ENCODE measurements at places on chromosomes 12 and 14.

DNA sequence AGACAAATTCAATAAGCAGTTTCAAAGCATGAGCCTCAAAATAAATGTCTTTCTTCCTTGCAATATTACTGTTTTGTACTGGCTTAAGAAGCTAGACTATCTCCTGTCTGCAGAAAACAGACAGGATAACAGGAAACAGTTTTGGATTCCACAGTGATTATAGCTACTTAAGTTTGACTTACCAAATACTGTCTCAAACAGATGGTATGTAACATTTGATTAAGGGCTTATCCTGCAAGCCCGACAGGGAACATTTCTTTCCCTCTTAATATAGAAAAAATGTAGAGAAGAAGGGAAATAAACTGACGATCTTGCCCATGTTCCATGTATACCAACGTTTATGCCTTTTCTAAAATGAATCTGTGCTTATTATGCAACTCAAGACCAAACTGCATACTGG, 179.9 kb upstream of the EEA1 start:
- DNase-seq = peak; percentile 77

DNA sequence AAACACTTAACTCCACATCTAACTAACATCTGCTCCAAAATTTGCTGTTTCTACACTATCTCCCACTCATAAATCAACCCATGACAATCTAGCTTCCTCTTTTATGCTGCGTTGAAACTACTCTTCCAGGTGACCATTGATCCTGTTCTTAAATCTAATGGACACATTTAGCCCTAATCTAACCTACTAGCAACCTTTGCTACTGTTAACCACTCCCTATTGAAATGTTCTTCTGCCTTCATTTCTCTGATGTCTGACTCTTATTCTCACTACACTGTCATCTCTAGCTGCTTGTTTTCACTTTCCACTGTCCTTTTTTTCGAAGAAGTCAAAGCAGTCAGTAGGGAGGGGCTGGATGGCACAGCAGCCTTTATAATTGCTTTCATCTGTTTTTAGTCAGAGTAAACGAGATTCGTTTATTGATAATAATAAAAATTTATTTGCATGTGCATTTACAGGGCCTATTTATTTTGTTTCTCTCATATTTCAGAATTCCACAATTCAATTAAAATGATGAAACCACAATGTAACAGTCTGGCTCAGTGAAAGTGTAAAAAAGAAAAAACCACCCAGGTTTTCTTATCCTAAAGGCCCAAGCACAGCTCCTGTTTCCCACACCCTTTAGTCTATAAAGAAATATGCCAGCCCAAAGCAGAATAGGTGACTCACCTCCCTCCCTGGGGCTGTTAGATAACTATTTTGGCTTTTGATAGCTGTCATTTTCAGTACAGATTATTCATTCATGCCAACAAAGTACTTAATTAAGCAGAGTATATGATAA, 44.9 kb downstream of the ATP2B1 start:
- peak; percentile 52 for DNase-seq

DNA sequence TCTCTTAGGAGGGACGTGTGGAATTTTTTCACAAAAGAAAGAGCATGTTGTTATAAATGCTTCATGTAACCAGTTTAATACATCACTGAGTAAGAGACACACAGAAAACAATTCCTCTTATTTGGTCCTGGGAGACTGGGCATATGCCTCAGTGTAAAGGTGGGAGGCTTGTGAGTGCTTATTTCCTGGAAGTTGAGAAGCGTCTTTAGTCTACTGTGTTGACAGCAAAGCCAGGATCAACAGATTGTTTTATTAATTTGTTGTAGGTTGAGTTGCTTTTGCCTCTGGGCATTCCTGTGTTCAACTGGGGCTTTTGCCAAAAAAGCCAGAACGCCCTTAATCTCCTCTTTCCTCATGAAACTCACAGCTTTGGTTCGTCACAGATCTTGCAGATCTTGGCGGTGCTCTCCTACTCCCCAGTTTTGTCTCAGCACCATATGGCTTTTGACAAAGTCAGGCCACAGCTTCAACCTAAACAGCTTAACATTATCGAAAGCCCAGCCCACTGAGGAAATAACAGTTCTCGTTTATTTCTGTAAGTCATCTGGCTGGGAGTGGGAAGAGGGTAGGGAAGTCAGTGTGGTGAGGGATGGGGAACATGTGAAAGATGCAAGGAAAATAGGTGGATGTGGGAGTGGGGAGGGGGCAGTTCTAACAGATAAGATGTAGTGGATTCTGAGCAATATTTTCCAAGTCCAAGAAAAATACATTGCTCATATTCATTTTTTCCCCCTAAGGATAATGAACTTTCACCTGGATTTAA, 227.2 kb downstream of the DACT1 start:
- peak; percentile 88 for DNase-seq

DNA sequence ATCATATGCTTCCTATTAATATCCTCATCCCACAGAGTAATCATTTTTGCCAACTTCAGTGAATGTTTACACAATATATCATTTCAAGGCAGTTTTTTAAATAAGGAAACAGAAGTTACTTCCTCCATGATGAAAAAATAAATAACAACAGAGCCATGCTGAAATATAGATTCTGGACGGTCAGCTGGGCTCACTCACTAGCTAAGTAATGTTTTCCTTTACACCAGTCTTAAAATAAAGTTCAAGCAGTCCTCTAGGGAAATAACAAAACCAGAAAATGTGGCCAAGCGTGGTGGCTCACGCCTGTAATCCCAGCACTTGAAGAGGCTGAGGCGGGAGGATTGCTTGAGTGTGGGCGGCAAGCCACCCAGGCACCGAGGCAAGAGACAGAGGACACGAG, 28.7 kb downstream of the AICDA start:
- DNase-seq = no peak

GRCh38 chr12:121089031-121089812, 43.5 kb upstream of the P2RX7 start:
- no peak for DNase-seq

GRCh38 chr12:46364300-46364696, 8.3 kb downstream of the SLC38A2 start:
- no peak for DNase-seq

- DNase-seq = no peak
These were observed 24.5 kb upstream of the TMCC3 start for GRCh38 chr12:94674835-94675234.

GRCh38 chr14:35480119-35480769, 53.7 kb upstream of the INSM2 start:
- peak; percentile 2 for DNase-seq

GRCh38 chr12:131348646-131349045, 362.2 kb upstream of the SFSWAP start:
- DNase-seq = no peak

DNA sequence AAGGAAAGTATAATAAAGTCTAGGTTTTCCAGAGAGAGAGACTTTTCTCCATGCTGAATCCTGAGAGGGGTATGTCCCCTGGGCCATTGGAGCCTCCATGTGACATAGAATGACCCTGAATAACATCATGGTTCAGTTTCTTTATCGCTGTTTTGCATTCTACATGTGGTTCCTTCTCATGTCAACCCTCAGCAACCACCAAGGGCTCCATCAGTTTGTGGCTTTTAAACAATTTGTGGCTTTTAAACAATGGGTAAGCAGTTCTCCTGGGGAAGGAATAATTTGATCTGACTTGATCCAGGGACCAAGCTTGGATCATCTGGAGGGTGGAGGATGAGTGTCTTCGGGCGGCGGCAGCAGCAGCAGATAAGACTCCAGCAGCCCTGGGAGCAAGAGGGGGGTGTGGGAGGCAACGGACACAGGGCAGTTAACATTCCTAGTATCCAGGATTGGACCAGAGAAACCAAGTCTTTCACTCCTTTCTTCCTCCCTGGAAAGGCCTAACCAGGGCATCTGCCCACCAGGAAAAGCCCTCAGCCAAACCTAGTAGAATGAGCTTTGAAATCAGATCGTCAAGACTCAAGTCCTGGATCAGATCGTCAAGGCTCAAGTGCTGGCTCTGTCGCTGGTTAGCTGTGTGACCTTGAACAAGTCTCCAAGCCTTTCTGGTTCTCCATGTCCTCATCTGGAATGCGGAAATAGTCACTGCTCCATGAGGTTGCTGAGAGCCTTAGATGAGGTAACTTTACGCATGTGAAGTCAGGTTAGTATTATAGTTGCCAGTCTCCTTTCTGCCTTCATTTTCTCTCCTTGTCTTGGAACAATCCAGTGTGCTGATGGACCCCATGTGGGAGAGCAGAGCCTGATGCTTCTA, 27.8 kb upstream of the FAM222A start:
- DNase-seq = no peak

DNA sequence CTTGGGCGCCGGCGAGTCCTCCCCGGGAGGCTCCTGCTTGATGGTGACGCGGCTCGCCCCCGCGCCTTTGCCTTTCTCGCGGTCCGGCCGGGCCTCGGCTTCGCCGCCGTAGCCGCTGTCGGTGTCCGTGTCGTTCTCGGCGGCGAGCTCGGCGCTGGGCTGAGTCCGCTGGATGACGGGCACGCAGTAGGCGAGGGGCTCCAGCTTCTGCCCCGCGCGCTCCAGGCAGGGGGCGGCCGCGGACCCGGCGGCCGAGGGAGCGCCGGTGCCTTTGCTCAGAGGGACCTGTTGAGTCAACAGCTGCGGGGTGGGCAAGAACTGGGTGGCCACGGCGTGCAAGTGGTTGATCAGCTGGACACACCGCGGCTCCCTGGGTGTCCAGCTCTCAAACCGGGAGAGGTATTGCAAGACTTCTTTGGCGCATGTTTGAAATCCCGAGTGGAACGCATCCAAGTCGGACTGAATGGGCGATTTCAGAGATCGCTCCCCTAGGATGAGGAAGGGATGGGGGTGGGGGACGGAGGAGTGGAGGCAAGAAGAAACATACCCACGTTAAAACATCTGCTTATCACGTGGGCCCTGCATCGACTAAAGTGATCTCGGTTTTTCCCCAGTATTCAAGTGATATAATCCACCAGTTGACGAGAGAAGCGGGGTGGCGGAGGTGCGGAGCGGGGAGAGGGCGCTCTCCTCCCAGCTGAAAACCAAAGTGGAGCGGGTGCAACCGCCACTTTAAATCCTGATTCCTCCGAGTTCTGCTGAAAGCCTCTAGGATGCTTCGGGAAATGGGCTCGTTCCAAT, 2.0 kb downstream of the BHLHE41 start:
- DNase-seq = peak; percentile 72

- no peak for DNase-seq
These were observed 1524.7 kb upstream of the TMEM132C start for GRCh38 chr12:126742241-126742641.

- peak; percentile 97 for DNase-seq
These were observed 32.9 kb downstream of the SYNE3 start for GRCh38 chr14:95483309-95484165.

- DNase-seq = no peak
These were observed 1.1 kb upstream of the ABCC9 start for GRCh38 chr12:21942377-21942703.

DNA sequence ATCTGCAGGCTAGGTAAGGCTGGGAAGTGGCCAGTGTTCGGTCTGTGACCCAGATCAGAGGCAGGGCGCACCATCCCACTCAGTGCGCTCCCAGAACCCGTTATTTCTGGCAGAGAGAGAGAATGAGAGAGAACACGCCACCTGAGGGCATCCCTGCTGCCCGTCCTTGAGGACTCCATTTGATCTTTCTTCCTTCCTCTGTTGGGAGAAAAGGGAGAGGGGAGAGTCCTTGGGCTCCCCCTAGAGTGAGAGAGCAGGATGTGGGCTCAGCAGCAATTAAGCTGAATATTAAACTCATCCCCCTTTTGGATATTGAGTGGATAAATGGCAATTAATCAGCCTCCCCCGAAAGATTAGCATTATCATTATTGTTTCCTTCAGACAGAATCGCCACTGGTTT, 70.6 kb downstream of the IFT43 start:
- peak; percentile 27 for DNase-seq

- DNase-seq = peak; percentile 29
These were observed 634.9 kb downstream of the DIO2 start for GRCh38 chr14:79576424-79576823.

GRCh38 chr14:52044791-52045522, 23.9 kb downstream of the NID2 start:
- peak; percentile 94 for DNase-seq

GRCh38 chr14:20247646-20248246, 8.7 kb downstream of the OR11H4 start:
- DNase-seq = no peak

DNA sequence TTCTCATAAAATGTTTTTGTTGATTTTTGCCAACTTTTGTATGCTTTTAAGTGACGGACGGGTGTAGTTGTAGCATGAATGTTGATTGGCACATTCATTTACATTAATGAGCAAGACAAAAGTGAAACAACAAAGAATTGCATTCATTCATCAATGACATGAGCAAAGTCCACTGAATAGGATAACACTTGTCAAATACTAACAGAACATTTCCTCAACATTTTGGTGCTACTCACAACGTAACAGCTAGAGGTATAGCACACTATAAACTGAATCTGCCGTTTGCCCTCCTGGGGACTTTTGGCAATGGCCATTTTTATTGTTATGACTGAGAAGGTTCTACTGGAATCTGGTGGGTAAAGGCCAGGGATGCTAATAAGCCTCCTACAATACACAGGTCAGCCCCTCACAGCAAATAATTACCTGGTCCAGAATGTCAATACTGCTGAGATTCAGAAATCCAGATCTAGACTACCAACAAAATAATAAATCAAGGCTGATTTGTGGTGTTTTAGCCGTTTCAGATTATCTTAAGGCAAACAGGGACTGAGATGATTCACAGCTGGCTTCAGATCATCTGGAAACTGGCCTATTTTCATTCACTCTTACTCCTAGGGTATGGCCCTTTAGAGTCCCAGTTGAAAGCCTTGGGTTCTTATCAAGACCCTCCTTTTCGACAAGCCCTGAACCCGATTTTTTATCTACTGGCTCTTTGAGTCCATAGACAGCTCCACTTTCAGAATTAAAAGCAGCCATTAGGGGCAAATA, 22.5 kb upstream of the CDKN3 start:
- DNase-seq = peak; percentile 46

DNA sequence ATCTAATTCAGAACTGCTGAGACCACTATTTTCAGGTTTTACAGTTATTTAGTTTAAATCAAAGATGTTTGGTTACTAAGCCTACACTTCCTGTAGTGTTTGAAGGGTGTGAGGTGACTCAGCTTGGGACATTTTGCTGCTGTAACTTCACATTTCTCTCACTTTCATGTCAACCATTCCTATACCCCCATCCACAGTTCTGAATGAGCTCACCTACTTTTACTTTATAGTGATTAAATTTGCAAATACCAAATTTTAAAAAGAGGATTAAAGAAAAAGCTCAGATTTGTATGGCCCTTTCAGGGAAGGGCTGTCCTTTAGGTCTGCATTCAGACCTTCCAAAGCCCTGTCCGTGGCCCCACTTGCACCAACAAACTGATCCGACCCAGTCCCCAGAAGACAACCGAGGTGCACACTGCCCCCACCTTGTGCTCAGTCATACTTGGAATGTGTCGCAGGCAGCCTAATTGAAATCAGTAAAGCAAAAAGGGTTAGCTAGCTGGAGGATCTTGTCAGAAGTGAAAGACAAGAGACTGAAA, 174.4 kb downstream of the MON2 start:
- DNase-seq = peak; percentile 70
